ENCODE measurements at places on chromosomes 6 and 20.
A peak's percentile ranks its signal among the peaks of the same experiment; 100 is the strongest.

- DNase-seq, result no peak
Observed at GRCh38 chr6:29230666-29231065, 60.0 kb downstream of the OR2J2 start.

DNA sequence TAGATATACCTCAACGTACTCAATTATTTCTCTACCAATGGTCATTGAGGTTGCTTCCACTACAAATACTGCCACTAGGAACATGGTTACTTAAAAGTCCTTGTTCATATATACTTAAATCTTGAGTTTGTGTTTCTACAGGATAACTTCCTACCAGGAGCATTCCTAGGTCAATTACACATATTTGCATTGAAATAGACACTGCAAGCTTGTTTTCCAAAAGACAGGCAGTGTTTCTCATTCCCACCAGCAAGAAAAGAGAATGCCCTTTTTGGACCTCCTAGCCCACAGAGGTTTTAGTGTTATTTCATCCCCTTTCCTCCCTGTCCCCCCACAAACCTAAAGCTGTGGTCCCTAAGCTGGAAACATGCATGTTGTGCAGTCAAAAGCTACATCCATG, 177.3 kb downstream of the ID4 start:
- DNase-seq, result no peak

DNA sequence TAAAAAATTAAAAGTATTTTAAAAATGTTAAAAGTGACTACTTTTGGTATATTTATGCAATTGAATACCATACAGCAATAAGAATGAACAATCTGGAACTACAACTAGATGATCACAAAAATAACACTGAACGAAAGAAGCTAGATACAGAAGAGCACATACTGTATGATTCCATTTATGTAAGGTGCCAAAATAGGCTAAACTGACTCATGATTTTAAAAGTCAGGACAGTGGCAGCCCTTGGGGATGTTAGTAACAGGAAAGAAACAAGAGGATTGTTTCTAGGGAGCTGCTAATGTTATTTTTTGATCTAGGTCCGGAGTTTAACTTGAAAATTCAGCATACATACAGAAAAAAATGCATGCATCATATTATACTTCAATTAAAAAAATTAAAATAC, 42.3 kb downstream of the KIF13A start:
- no peak for DNase-seq

DNA sequence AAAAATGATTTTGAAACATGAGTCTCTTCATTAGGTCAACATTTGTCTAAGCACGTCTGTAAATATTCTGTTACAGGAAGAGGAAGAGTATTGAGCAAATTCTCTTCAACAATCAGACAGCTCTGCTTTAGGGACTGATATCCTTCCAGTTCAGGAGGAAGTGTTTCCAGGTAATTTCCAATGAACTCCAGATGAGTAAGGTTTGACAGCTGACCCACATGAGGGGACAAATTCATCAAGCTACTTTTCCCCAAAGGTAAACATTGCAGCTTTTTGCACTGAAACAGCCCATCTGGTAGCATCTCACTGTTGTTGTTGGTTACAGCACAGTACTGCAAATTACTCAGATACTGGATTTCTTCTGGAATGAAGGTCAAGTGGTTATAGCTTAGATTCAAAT, 18.1 kb downstream of the ENPP1 start:
- no peak for DNase-seq

GRCh38 chr6:15893556-15894253, 230.9 kb upstream of the DTNBP1 start:
- DNase-seq, result no peak

GRCh38 chr20:37533154-37533715, 5.6 kb upstream of the BLCAP start:
- no peak for DNase-seq

GRCh38 chr6:109197061-109197460, 101.8 kb downstream of the CEP57L1 start:
- no peak for DNase-seq

- peak; percentile 89 for DNase-seq
Observed at GRCh38 chr6:32952817-32953739, at the start of gene HLA-DMA. Gene HLA-DMA, minus strand, starts transcription at chr6:32953097. Its CDS starts 61 bp downstream, at chr6:32953036.

DNA sequence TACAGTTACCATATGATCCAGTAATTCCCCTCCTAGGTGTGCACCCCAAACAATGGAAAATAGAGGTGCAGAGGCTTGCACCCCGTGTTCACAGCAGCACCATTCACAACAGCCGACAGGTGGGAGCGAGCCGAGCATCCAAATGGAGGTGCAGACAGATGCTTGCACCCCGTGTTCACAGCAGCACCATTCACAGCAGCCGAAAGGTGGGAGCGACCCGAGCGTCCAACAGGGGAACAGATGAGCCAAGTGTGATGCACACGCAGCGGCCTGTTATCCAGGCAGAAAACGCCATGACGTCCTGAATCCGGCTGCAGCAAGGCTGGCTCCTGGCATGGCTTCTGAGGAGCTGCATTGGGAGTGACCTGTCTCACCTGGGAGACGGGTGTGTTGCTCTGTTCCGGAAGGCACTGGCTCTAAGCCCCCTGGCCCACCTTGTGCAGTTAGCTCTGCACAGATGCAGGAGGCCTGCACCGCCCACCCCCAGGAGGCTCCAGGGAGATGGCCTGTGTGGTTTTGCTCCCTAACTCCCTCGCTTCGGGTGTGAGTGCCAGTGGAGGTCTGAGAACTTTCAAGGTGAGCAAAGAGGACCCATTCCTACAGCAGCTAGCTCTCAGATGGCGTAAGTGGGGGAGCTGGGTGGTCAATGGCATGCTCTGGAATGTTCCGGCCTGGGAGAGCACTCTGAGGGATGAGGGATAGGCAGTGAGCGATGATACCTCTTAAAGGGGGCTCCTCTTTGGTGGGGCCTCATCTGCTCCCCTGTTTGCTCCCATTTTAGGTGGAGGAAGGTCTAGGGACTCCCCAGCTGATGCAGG, 47.8 kb upstream of the FRMD1 start:
- no peak for DNase-seq

GRCh38 chr6:74534465-74535211, 671.2 kb downstream of the COL12A1 start:
- DNase-seq, result no peak

- DNase-seq, result peak; percentile 56
Observed at GRCh38 chr20:45368221-45368980, 5.4 kb downstream of the SYS1 start.

DNA sequence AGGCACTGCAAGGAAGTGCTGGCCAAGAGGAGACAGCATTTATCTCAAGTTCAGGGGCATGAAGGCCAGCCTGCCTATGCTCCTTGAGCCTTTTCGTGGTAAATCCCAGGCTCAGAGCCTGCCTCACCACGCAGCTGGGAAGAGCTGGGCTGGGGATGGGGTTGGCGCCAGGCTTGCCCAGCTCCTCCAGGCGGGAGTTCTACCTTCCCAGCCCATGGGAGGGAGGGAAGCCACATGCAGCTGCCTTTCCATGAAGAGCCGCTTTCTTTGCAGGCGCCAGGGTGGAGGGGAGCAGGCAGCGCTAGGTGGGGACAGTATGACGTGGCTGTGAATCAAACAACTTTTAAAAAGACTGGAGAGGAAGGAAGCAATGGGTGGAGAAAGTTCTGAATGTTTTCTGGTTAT, 19.5 kb upstream of the SIRT5 start:
- DNase-seq, result no peak

- DNase-seq, result peak; percentile 23
Observed at GRCh38 chr6:90107771-90108282, 188.8 kb downstream of the BACH2 start.

GRCh38 chr6:42434237-42434636, 17.5 kb downstream of the TRERF1 start:
- DNase-seq, result no peak

DNA sequence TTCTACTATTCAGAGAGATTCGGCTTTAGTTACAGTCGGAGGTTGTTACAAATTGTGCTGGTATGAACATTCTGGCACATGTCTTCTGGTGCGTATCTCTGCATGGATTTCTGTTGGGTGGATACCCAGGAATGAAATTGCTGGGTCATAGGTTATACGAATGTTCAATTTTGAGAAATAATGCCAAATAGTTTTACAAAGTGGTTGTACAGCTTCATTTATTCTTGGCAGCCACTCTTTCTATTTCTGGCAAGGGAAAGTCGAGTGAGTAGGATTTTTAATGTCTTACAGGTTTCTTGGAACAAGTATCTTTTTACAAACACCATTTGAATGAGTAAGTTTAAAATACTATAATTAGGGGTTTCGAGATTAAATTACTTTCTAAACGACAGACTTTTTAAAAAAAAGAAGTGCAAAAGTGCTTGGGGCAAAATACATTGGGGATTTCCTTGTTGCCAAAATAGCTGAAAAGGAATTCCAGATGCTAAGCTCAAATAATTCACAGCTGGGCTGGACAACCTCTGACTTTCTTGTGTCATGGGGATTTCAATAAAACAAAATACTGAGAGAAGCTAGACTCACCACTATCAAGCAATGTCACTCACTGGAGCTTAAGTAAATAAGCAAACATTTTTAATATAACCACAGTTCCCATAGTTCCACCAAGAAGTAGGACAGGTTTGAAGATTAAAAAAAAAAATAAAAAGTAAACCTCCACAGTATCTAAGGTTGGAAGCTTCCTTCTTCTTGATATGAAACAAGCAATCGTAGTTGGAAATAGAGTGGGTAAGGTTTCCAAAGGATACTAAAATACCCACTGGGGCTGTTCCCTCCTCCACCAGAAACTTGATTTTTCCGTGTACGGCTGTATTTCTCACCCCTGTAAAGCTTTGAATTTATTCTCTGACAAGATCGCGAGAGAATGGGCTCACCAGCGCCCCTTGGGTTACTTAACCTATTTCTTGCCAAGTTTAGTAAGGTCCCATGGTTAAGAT, 21.6 kb upstream of the GFOD1 start:
- no peak for DNase-seq

Data from CD4-positive, alpha-beta T cell treated with Interleukin-4 for 4 hours (primary cell).